Anterior cingulate cortex (tissue), 58 donors: ENCODE measurements at places on chromosomes 4 and X.

DNA sequence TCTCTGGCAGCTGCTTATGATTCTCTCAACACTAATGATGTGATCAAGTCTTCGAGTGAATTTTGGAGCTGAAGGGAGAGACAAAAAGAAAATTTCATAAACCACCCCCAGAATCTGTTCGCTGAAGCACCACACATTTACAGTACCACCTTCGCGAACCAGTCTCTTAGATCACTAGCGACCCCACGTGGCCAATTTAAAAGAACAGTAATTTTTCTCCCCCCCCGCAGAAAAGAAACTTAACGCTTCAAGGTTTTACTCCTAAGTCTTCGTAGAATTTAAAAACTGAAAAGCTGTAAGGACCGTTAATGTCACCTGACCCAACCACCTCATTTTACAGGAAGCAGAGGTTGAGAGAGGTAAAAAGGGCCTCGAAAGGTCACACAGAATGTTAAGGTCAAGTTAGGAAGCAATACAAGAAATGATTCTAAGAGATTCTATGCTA, 187.5 kb downstream of the QDPR start:
- no peak for DNase-seq

GRCh38 chr4:74944354-74944793, 11.5 kb downstream of the PARM1 start:
- no peak for DNase-seq

DNA sequence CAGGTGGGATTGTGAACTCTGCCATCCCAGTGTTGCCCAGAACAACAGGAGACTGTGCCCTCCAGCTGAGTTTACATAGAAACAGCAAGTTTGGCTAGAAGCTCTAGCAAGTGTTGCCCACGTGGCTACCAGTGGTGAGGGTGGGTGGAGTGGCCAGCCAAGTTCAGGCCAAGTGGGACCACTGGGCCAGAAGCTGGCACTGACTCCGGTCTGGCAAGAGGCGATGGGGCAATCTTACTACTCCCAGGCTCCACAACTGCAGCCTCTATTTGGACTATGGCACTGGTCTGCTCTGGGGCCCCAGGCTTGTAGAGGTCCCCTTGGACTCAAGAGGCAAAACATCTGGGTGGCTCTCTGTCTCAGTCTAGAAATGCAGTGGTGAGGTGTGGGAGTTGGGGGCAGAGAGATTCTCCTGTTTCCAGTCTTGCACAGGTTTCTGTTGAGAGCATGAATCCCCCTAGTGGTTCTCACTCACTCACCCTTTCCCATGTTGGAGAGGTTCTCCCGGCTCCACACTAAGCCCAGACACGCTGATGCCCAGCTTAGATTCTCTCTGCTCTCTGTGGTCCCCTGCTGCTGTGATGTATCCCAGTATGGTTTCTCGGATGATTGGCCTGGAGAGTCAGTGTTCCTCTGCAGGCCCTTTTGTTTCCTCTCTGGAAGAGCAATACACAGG, 615.3 kb downstream of the PDHA2 start:
- no peak for DNase-seq

- DNase-seq: no peak
Observed at GRCh38 chr4:123488916-123489315, 92.3 kb downstream of the SPRY1 start.

GRCh38 chrX:3509934-3510333, 163.5 kb upstream of the MXRA5 start:
- no peak for DNase-seq

DNA sequence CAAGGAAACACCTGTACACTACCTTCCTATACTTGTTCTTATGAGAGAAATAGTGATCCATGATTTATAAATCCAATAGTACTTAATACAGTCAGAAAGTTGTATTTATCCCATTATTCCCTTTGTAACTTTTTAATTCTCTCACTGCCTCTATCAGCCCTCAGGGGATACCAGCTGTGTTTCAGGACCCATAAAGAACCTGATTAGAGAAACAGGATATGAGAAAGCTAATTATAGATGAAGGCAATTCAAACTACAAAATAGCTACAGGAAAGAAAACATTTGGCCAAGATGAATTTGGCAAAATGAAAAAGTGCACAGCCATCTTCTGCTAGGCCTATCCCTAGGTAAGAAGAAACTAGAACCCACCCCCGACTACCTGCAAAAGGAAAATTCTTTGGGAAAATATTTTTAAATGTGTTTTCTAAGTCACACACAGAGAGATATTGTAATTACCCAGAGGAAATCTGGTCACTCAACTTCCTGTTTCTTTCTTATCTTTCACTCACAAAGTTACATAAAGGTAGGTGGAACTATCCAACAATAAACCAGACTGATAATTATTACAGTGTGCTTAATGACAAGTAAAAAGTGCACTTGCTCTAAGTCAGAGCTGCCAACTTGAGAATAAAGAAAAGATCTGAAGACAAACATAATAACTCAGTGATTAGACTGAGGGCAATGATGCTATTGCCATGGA, 836.5 kb upstream of the HTR2C start:
- no peak for DNase-seq

- DNase-seq: no peak
Observed at GRCh38 chr4:172708184-172708583, 460.4 kb upstream of the GALNT7 start.

GRCh38 chrX:136354201-136354600, 53.4 kb downstream of the ADGRG4 start:
- DNase-seq: no peak

- no peak for DNase-seq
Observed at GRCh38 chr4:1501754-1502500, 95.7 kb upstream of the NKX1-1 start.

DNA sequence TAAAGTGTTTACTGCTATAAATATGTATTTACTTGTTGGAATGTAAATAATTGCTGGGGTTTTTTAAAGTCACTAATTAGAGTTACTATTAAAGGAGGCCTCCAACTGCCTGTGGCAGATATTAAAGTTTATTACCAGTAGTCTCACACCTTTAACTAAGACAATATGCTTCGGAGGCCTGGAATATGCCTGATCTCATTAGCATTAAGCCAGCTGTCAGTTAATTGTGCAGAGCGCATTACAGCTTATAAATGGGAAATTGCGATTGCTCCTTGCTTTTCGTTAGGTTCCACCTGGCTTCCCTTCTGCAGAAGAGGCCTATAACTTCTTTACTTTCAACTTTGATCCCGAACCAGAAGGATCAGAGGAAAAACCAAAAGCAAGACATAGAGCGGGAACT, 41.3 kb downstream of the CC2D2A start:
- no peak for DNase-seq

- no peak for DNase-seq
Observed at GRCh38 chr4:105741548-105741947, 33.0 kb downstream of the GSTCD start.

- no peak for DNase-seq
Observed at GRCh38 chr4:26729027-26729426, 131.6 kb upstream of the STIM2 start.

GRCh38 chr4:57193209-57193810, 83.1 kb upstream of the IGFBP7 start:
- DNase-seq: no peak

DNA sequence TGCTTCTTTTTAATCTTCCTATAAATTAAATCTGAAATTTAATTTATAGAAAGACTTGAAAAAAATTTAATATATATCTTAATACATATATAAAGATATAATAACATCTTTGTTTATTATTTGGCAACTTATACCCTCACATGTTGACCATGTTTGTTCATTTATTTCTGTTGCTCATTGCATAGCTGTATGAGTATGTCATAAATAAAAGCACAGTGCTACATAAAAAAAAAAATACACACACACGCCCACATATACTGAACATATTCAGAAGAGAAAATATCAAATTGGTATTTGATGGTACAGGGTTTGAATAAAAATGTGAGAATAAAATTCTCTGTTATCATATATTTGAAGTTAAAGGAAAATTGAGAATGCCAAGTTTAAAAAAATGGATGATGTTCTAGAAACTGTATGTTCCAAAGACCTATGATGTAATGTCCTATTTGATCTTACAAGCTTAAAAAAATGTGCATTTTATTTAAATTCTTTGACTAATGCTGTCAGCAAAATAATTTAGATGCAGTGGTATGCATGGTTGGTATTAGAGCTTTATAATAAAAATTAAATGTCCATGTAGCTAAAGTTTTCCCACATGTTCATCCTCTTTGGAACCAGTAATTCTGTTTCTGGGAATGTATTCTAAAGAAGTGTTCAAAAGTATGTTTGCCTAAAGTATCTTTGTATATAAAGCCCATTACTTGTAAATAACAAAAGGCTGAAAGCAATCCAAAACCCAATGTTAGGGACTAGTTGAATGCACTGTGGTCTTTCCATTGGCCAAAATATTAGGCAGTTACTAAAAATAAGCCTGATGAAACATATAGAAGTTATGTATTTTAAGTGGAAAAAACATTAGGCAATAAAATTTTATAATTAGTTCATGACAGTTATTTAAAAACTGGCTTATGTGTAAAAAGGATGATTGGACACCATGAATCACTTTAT, 12.9 kb downstream of the TMEM184C start:
- DNase-seq: no peak

- DNase-seq: no peak
Observed at GRCh38 chr4:139753686-139754085, 88.1 kb downstream of the MGST2 start.

DNA sequence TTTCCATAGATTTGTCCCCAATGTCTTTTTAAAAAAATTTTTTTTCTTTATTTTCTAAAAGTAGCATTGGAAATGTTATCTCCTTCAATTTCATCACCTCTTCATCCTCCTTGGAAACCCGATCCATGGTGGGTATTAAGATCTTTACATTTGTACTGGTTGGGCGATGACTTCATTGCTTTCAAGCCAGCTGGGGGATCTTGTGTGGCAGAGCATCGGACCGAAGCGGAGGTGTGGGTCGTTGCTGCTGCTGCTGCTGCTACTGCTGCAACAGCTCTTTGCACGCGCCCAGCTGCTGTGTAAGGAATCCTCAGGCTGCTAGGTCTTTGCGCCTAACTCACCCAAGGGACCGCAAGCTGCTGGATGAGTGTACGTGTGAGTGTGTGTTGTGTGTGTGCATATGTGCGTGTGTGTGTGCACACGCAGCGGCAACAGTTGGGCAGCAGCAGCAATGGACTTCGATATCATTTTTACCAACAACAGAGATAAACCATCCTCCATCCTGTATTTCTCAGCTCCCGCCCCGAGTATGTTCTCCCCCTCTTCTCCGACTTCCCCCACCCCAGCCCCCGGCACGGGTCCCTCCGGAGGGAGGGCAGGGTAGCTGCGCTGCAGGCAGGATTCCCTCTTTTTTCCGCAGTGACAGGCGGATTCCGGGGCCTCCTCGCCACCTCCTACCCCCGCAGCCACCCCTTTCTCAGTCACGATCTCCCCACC, 768 bp upstream of the CDKL5 start:
- peak; percentile 45 for DNase-seq

- DNase-seq: no peak
Observed at GRCh38 chr4:120132935-120133334, 66.3 kb upstream of the MAD2L1 start.

DNA sequence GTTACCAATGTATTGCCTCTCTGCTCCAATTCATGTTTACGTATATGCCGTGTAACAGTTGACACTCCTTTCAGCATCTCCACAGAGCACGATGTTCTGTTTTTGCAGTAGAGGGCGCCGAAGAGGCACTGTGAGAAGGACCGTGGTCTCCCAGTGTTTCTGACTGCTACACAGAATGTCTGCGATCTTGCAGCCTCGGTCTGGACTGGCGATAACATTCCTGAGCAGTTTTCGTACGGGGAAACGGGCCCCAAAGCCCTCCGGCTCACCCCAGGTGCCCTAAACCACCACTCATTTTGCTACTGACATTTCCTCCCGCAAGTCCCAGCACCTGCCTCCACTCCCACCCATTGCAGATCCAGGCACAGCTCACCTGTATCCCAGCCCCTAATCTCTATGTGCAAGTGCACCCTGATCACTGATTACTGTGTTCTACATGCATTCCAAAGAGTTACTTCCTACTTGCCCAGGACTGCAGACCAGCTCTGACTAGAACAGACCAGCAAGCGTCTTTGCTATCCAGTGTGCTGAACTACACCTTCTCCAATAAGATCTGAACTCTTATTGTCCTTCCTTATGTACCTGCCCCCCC, 12.4 kb upstream of the NFXL1 start:
- DNase-seq: no peak

GRCh38 chr4:48266781-48267180, 2.9 kb downstream of the TEC start:
- DNase-seq: no peak

DNA sequence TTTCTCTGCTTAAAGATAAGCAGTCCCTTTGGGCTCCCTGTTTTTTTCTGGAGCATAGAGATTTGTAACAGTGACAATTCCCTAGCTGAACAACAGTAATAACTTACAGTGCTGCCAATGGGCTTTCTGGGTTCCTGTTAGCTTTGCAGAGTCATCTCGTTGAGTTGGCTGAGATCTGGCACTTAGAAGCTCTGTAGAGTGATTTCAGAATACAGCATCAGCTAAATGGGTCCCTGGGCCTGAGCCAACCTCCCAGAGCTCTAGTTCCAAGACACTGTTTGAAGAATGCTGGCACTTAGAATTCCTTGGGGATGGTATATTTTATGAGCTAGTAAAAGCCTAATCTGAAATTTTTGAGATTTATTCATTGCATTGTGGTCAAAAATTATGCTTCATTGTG, 43.5 kb upstream of the SERTM2 start:
- no peak for DNase-seq

- no peak for DNase-seq
Observed at GRCh38 chr4:42531341-42532030, 125.4 kb downstream of the ATP8A1 start.

- no peak for DNase-seq
Observed at GRCh38 chr4:102734591-102735385, 26.0 kb downstream of the MANBA start.

GRCh38 chrX:120029354-120029753, 48.1 kb downstream of the RHOXF2B start:
- DNase-seq: no peak

GRCh38 chrX:21374994-21375707, 933 bp downstream of the CNKSR2 start:
- DNase-seq: no peak

GRCh38 chr4:23972805-23973204, 83.0 kb upstream of the PPARGC1A start:
- no peak for DNase-seq

DNA sequence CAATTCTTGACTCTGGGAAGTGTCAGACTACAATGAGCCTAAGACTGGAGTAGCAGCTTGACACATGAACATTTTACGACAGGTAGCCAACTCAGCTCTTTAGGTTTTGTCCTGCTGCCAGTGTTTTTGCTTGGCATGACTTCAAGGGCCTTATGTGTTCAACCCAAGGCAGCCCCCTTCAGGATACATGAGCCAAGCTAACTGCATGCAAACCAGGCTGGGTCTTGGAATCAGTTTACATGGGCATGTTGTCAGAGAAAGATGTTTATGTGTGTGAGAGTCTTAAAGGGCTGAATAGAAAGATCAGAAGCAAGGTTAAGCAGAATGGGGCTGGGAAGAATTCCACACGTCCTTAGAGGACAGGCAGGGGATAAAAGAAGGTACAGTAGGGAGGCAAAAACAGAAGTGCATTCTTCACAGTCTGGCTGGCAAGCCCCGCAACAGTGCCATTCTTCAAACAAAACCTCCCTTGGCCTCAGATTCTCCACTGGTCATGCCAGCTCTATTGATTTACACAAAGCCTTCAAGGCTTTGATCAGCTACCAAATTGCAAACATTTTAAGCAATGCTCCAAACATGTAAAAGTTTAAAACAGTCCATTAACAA, 97.3 kb downstream of the NKX6-1 start:
- no peak for DNase-seq
